ENCODE measurements at places on chromosomes 4 and X. TPM values are rescaled to one million over a fixed set of nuclear protein-coding genes. Genes with fewer than 3 reads are reported as not detected.

Gene GC
- not detected for total RNA-seq

Gene VMA21
- 62.9 TPM for total RNA-seq

DNA sequence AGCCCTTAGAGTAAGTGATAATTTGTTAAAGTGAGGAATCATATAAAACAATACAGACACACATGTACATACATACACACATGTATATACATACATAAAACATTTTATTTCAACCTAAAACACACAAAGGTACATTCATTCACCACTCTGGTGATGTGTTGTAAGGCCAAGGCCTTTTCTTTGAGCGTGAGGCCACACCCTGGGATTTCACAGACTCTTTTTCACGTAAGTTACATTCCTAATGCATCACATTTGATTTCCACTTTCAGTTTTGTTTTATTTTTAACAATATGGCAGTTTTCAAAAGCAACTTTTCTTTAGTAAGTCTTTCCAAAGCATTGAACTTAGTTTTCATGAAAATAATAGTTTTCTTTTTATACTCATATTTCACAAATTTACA lies 170.7 kb downstream of the COL4A6 start:
- no peak overlapping the region for H3K27ac ChIP-seq
- no peak for DNase-seq
- H3K27me3 ChIP-seq = peaks cover 5% of the 10 kb centered on the region
- H3K4me3 ChIP-seq = no peak overlapping the region
- no peaks in the 10 kb centered on the region for H3K36me3 ChIP-seq
- no peaks in the 10 kb centered on the region for H3K4me1 ChIP-seq

Gene AWAT2
- total RNA-seq = not detected
